ENCODE measurements at places on chromosomes 11 and 22.

DNA sequence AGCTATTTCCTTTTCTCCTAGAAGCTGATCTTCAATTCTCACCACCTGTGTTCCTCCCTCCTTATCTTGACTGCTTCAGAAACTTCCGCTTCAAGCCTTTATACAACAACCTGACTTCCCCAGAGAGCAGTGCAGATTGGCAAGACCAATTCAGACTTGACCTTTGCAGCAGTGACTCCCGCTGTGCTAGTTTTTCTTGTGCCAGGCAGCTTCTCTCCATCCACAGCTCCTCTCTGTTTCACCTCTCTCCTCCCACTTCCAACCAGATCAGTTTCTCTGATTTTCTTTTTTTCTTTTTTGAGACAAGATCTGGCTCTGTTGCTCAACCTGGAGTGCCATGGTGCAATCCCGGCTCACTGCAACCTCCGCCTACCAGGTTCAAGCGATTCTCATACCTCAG is 74.3 kb downstream of the GRAMD1B start:
- no peak for DNase-seq

GRCh38 chr11:94946812-94947211 is 26.5 kb downstream of the CWC15 start:
- no peak for DNase-seq

DNA sequence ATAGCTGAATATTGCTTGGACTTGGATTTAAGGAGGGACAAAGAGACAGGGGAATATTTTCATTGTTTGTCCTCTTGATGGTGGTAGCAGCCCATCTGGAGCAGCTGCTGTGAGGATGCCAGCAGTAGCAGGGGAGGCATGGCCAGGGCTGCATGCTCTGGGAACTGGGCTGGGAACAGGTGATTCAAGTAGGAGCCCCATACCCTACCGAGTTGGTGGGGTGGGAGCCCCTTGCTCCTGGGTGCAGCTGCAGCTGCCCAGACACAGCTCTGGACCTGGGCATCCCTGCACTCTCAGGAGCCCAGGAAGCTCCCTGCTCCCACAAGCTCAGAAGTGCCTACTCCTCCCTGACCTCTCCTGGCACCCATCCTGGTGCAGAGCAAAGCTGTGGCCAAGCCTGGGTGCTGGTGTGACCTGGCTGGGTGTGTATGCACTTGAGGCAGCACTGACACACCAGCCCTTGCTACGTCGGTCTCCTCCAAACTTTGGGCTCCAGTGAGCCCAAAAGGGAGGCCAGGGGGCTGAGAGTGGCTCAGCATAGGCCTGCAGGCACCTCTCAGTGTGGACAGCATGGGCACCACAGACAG is 341.8 kb upstream of the CCDC179 start:
- DNase-seq = no peak

GRCh38 chr11:28713850-28714249 is 605.7 kb downstream of the METTL15 start:
- no peak for DNase-seq

GRCh38 chr22:19688301-19689290 is 25.7 kb upstream of the SEPTIN5 start:
- DNase-seq = no peak

GRCh38 chr11:914747-915501 is 4.3 kb upstream of the CHID1 start:
- DNase-seq = no peak

- no peak for DNase-seq
Observed at GRCh38 chr11:119584193-119585042, 144.6 kb downstream of the NECTIN1 start.

DNA sequence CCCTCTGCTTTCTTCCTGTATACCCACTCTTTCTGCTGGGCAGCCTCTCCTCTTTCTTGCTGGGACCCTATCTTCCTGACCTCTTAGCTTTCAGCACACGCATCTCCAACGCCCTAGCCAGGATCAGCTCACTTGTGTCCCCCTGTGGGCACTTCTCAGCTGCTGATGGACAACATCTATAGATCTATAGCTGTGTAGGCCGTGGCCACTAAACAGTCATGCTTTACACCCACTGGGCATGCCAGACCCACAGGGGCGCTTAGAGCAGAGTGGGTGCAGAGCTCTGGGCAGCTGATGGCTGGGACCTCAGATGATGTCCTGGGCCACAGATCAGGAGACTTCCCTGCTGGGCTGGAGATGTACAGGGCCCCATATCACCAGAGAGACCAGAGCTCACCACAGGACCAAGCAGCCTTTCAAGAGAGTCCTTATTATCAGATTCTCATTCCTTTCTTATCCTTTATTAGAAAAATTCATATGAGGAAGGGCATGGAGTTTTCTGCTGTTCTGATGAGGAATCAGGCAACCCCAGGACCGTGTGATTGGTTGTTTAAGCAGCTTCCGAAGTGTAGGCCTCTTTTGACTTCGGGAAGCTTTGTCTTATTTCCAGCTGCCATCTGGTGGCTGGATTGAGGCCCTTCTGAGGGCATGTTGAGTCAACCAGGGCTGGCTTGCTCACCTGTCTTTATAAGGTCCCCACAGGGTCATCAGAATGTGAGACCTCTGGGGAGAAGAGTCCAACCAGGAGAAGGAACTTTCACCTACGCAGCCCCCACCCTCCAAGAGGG is 60.5 kb downstream of the OSBP2 start:
- peak; percentile 72 for DNase-seq

- DNase-seq = no peak
Observed at GRCh38 chr11:108351468-108351867, 115.9 kb downstream of the C11orf65 start.

- DNase-seq = no peak
Observed at GRCh38 chr11:19790831-19791552, 78.4 kb downstream of the NAV2 start.

- DNase-seq = no peak
Observed at GRCh38 chr11:88102598-88102934, 72.7 kb downstream of the RAB38 start.

GRCh38 chr22:44795701-44796630 is 43.6 kb downstream of the ARHGAP8 start:
- no peak for DNase-seq

DNA sequence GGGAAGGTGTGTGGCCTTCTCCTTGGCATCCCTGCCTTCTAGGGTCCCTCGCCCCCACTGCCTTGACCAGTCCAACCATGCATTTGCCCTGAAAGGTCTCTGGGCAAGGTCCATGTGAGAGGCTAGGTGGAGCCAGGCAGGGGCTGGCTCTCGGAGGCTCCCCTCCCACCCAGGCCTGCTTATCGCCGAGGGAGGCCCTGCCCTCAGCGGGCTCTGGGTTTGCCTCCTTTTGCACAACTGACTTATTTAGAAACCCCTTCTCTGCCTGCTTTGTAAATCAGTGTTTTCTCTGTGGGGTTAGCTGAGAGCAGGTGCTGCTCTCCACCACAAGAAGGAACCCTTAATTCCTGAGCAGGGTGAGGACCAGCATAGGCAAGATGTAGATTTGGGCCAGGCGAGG is 47.7 kb downstream of the CD82 start:
- no peak for DNase-seq

GRCh38 chr11:122556605-122557004 is 98.9 kb upstream of the UBASH3B start:
- DNase-seq = peak; percentile 35

GRCh38 chr11:89490981-89491690 is at the start of gene NOX4:
Gene NOX4 (minus strand): TSS chr11:89491375. CDS start chr11:89491246, 129 bp downstream.
- no peak for DNase-seq

DNA sequence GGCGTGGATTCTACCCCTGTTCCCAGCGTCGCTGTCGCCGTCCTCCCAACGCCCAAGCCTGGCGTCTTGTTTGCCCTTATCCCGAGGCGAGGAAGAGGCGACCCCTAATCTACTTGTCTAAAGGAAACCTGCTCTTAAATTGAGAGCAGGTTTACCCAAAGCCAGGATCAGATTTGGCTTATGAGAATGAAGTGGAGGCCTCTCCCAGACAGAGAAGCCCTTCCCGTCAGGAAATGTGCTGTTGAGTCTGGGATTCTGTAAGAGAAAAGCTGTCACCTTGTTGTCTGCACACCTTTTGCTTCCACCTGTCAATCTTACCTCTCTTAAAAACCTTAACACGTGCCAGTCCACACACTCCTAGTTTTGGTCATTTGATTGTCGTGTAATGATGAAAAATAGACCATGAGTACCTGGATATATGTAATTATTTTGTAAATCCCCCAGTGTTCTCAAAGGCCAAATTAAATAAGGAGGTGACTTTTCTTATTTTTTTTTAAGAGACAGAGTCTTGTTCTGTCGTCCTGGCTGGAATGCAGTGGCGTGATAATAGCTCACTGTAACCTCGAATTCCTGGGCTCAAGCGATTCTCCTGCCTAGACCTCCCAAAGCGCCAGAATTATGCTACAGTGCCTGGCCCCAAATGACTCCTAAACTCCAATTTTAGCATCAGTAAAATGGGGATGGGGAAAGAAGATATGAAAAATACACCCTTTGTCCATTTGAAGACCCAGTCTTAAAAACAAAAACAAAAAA is 627 bp downstream of the GTF2H1 start:
- DNase-seq = no peak

GRCh38 chr22:43627485-43628213 is 184.5 kb downstream of the EFCAB6 start:
- DNase-seq = no peak

DNA sequence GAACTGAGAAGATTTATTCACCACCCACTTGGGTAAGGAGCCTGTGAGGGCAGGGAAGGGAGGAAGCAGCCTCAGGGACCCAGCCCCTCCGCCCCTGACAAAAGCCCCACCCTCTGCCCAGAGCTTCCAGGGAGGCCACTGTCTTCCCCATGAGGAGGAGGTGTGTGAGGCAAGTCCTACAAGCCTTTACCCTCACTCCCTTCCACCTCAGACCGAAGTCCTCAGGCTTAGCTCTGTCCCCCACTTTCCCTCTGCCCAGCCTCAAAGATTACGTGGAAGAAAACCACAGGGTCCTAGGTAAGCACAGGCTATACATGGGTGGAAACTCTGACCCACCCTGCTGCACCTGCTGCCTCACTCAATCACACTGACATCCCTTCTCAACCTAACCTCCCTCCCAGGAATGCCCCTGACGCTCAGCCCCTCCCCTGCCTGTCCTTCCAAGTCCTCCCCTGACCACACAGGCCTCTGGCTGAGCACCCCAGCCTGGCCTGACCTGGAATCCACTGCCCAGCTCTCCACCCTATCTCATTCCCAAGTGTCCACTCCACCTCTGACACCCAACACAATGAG is 3.6 kb upstream of the ARAP1 start:
- no peak for DNase-seq

DNA sequence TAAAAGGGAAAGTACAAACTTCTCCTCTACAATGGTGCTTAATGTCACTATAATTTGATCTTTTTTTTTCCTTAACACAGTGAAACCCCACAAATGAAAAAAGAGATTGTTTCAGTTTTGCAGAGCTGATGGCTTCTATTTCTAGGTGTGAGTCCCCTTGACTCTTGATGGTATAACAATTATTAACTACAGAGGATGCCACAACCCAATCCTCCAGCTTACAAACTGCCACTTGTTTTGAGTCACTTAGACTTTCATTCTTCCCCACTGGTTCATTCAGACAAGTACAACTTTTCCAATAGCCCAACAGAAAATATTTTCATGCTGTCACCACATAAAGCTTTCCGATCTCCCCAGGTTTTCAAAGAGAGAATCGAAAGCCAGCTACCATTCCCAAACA is 812.2 kb downstream of the LRRC4C start:
- no peak for DNase-seq

DNA sequence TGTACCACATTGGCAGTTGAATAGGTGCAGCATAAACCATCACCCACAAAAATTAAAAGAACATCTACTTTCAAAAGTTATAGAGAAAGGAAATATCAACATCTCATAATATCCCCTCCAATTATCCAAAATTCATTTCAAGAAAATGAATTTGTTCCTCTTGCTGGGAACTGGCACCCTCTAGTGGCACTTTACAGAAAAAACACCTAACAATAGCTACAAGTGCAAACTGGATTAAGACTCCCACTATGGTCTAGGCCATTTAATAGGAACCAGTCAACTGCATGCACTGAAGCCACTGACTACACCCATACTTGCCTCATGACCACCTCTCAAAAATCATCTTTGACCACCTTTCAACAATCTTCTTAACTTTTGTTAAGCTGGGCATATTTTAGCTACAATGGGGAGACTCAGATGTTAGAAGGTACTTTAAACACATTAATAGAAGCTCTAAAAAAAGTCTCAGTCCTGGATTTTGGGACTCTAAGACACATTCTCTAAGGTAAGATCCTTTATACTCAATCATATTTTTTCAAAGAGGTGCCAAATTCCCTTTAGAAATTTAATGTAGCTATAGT is 17.3 kb downstream of the TRAF6 start:
- no peak for DNase-seq

DNA sequence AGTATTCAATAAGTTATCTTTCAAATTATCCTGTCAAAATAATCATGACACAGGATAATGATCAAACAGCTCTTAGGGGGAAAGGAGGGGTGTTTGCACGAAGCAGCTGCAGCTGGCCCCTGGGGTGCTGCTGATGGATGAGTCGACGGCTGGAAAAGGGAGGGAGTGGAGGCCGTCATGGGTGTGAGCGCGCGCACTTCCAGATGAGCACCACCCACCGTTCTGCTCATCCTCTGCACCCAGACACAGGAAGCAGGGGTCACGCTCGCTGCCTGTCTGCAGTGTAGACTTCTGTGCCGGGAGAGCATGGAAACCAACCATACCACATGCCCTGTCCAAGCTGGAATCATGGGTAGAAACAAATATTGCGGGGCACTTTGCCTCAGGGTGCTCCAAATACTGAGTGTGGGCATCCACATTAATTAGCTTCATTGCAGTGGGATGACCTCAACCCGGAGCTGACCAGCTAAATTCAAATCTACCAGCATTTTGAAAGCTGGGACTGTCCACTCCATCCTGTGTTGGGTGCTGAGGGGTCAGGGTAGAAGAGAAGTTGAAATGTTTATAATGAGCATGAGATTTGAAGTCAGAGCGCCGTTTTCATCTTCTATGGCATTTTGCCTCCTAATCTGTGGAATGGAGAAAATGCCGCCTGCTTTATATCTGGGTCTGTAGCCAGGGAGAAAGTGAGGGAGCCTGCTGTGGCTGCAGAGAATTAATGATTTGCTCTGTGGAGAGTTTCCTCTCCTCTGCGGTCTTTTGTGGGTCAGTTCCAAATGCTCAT is 802.4 kb downstream of the TBC1D22A start:
- DNase-seq = no peak

DNA sequence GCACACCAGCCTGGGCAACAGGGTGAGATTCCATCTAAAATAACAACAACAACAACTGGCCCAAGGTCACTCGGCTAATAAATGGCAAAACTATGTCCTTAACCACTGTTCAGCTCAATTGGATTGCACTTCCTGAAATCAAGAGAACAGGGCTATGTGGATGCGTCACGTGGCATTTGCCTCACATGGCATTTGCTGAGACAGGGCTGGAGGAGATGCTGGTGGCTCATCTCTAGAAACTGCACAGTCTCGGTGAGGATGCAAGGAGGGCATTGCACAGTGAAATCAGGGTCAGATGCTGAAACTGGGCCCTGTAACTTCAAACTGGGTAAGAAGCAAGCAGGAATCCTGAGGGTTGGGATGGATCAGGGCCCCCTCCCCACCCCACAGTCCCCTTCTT is 171.9 kb downstream of the BUD13 start:
- no peak for DNase-seq

GRCh38 chr11:108705061-108705460 is 40.2 kb downstream of the DDX10 start:
- no peak for DNase-seq

- DNase-seq = no peak
Observed at GRCh38 chr22:31045900-31046538, 35.1 kb upstream of the SMTN start.
